ENCODE measurements at places on chromosomes 13 and 19. TPM values are rescaled to one million over a fixed set of nuclear protein-coding genes. Genes with fewer than 3 reads are reported as not detected.
A peak's percentile ranks its signal among the peaks of the same experiment; 100 is the strongest.

Gene SERPINE3
- polyA plus RNA-seq: 0.65 TPM

- DNase-seq: no peak
Measured at GRCh38 chr19:10604460-10604980, 17.4 kb upstream of the AP1M2 start.

Gene PROZ
- polyA plus RNA-seq: 3.2 TPM

- DNase-seq: no peak
Measured at GRCh38 chr19:51573331-51573730, 2.2 kb downstream of the ZNF175 start.

Gene ZNF17
- 12.6 TPM for polyA plus RNA-seq

DNA sequence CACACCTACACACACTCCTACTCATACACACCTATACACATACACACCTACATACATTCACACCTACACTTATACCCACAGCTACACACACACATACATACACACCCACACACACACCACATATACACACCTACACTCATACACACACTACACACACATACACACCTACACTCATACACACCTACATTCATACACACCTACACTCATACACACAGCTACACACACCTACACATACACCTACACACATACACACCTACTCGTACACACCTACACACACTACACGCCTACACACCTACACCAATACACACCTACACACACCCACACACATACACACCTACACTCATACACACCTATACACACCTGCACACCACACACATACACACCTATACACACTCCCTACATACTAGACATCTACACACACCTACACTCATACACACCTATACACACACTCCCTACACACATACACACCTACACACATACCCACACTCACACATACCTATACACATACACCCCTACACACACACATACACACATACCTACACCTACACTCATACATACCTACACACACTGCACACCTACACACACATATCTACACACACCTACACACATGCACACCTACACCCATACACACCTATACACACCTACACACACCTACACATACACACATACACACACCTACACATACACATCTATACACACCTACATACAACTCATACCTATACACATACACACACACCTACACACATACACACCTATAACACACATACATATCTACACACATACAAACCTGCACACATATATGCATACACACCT, 285.2 kb upstream of the MAB21L1 start:
- DNase-seq: no peak

- no peak for DNase-seq
Measured at GRCh38 chr19:788983-789700, 8.1 kb upstream of the PTBP1 start.

DNA sequence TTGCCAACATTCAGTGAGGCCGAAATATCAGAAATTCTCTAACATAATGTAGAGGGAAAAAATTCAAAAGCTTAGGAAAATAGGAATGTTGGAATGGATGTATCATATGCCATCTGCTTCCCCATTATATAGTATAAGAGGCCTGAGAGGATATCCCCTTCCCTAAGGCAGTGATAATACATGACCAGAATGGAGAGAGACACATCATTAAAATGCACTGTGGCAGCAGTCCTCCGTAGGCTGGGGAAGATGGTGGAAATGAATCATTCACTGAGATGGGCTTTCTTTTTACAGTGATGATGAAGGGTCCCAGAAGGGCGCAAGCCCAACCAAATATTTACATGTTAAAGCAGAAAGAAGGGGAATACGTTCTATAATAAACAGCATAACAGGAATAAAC, 799.1 kb upstream of the SPRY2 start:
- no peak for DNase-seq

- no peak for DNase-seq
Measured at GRCh38 chr19:35346193-35347052, 1.3 kb upstream of the FFAR1 start.

GRCh38 chr13:46176756-46177155, 5.2 kb downstream of the LCP1 start:
- DNase-seq: no peak

Gene ANKLE1
- 1.7 TPM for polyA plus RNA-seq

DNA sequence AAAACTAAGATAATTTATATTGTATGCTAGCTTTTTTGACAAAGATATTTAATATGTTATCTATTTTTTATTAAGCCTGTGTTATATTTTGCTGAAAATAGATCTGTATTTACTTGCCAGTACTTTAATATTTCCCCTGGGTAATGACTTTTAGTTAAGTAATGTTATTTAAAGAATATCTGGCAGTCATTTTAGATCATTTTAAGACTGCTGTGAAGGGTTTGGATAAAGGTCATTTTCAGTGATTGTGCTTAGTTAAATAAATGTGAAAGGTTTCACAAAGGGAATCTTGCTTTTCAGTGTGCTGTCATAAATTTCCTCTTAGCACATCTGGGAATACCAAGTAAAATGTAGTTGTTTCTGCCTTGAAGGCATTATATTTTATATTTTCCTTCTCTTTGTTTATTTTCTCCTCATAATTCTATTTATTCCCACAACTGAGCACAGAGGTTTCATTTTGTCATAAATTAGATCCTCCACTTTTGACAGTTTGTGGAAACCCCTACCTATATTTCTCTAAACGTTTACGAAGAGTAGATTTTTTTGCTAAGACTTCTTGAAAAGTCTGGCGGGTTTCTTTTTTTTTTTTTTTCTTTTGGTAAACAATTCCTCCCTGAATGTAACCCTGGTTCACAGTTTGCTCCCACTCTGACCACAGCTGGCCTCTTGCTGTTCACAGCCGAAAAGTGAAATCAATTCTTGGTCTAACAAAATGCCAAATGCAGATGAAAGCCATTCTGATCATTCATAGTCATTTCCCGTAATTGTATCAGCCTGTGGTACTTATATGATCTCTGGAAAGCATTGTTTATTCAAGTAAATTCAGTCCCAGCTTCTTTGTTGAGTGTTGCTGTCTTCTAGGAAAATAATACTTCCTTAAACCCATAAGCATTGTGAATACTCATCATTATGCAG, 87.8 kb downstream of the MAB21L1 start:
- peak; percentile 20 for DNase-seq

GRCh38 chr19:55644191-55644833, 863 bp downstream of the ZNF581 start:
- no peak for DNase-seq

DNA sequence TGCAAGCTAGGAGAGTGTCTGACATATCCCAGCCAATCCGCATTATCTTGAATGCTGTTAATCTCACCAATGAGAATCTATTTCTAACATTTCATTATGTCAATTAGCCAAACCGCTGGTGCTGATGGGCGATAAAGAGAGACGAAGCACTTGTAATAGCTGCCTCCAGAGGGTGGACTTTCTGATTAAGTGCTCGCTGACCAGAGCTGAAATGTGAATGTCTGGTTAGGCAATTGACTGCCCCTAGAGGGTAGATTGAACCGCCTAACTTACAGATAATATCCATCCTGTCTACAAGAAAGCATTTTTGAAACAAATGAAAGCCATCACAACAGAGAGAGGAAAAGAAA, 552 bp upstream of the GRWD1 start:
- no peak for DNase-seq

GRCh38 chr19:10553943-10554381, 10.3 kb downstream of the ATG4D start:
- DNase-seq: no peak

Gene ZNF850
- polyA plus RNA-seq: 3.9 TPM

Gene KIR3DL2
- not detected for polyA plus RNA-seq

DNA sequence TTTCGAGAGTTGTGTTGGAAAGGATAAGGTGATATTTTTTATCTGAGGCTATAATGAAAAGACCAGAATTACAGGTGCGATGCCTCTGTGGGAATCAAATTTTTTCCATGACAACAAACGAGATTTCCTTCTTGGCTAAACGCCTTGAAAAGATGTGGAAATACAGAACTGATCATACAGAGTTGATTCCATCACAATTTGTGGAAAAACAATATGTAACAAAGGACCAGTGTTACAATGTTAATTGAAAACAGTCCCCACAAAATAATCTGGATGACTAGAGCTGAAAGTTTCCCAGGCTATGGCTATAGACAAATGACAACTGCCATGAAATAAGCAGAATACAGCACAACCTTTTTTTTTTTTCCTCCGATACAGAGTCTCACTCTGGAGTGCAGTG, 628.9 kb downstream of the DIAPH3 start:
- no peak for DNase-seq

- no peak for DNase-seq
Measured at GRCh38 chr13:80399340-80400163, 58.6 kb upstream of the SPRY2 start.

GRCh38 chr19:55147545-55148251, 1.3 kb downstream of the TNNT1 start:
- DNase-seq: no peak

Gene PLIN5
- 2.1 TPM for polyA plus RNA-seq

DNA sequence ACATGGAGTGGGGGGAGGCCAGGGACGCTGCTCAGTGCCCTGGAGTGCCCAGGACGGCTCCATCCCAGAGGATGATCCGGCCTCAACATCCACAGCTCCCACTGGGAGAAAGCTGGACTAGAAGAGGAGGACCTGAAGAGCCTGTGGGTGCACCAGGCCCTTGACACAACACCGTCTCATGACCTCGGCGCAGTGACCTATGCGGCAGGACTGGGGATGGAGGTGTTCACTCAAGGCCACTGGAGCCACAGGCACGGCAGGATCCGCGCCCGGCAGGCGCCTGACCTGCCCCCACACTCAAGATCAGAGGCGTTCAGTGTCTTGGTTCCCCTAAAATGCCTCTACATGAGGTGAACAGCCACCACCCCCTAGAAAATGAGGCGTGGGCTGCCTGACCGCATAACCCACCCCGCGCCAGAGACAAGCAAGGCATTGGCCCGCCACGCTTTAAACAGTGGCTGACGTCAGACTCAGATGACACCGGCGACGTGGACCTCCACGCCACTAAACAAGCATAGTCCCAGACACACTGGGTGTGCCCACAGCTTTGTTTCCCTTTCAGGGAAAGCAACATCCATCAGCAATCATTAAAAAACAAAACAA, 8.0 kb downstream of the SGTA start:
- no peak for DNase-seq

GRCh38 chr19:18649371-18650020, 12.7 kb downstream of the KLHL26 start:
- DNase-seq: no peak

Gene CYP4F2
- polyA plus RNA-seq: not detected

DNA sequence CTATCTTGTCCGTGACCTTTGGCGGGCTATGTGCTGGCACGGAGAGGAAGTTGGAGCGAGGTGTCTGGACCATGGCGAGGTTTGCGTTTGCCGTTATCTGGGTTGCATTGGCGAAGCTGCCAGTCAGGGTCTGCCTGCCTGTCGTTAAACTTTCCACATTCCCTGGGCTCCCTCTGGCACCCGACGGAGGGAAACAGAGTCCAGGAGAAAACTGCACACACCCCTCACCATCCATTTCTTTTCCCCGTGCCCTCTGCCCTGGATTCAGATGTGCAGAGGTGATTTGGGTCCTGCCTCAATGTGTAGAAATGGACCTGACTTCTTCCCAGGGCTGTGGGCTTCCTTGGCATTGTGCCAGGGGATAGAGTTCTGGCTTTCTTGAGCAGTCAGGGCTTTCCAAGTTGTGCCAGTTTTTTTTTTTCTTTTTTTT, 142.4 kb downstream of the URI1 start:
- no peak for DNase-seq

Gene SBK2
- polyA plus RNA-seq: 0.97 TPM

DNA sequence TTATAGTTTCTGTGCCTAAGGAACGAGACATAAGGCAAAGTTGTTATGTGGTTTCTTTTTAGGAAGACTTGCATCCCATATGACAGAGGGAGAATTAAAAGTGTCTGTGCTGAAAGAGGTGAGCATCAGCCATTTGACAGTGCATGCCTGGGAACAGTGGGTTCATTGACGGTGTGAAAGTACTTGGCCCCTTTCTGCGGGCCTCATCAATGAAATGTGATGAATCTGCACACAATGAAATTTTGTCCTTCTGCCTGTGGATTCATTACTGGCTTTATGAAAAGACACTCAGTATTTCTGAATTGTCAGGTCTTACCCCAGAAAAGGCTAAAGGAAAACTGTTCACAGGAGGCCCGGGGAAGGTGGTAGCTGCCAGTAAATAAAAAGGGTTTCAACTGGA, 295.8 kb downstream of the FOXO1 start:
- no peak for DNase-seq

Gene ZNF541
- 0.24 TPM for polyA plus RNA-seq

Measured in renal cortex interstitium (tissue), 15 donors.